Stimulated activated CD8-positive, alpha-beta memory T cell treated with anti-CD3 and anti-CD28 coated beads, Interleukin-4, amount 100 ng/mL, for 4 hours (primary cell): ENCODE measurements at places on chromosomes 6 and 20.
A peak's percentile ranks its signal among the peaks of the same experiment; 100 is the strongest.

GRCh38 chr6:30810813-30811339, 66.5 kb upstream of the IER3 start:
- peak; percentile 76 for DNase-seq

- DNase-seq = no peak
These were observed 279.9 kb downstream of the SLC35F1 start for GRCh38 chr6:118186672-118187567.

GRCh38 chr6:169984181-169985120, 233.0 kb downstream of the ERMARD start:
- DNase-seq = no peak

DNA sequence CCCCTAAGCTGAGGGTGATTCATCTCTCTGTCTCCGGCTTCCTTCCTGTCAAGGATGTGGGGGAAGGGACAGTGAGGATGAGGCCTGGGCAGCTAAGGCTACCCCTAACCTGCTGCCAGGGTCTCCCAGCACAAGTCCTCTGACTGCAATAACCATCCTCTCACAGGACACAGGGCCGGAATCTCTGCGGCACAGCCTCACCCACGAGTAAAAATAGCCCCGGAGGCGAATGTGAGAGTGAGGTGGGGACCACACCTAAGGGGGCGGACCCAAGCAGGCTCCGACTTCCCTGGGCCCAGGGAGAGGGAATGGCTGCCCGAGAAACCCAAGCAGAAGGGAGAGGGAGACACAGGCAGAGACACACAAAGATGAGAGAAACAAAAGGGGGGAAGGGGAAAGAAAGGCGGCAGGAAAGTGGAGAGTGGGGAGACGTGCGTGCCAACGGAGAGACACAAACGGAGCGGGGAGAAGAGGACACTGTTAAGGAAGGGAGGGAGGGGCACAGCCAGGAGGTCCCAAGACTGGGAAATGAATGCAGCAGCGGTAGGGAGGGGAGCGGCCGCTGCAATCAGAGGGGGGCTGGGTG, 1.4 kb downstream of the CLIC1 start:
- DNase-seq = peak; percentile 36

- no peak for DNase-seq
These were observed 105.7 kb downstream of the ASXL1 start for GRCh38 chr20:32463642-32464400.

DNA sequence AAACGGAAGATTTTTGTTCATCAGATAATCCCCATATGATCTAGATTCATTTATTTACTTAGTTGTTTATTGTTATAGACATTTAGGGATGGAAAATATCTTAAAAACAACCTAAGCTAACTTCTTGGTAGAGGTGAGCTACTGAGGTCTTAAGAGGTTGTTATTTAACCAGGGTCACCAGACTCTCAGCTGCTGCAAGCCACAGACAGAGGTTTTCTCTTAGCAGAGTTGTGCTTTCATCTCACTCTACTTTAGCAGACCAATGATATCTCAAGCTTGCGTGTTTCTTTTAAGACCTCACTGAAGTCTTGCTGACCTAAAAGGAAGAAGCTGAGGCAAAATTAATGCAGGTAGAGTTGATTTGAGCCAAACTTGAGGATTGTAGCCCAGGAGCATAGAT, 43.6 kb downstream of the NCOA7 start:
- no peak for DNase-seq

DNA sequence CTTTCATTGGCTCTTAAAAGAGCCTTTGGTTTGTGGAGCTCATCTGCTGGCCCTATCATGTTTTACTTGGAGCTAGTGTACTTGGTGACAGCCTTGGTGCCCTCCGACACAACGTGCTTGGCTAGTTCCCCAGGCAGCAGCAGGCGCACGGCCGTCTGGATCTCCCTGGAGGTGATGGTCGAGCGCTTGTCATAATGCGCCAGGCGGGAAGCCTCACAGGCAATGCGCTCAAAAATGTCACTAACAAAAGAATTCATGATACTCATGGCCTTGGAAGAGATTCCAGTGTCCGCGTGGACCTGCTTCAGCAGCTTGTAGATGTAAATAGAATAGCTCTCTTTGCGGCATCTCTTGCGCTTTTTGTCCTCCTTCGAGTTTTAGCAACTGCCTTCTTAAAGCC, 22.8 kb upstream of the SLC17A4 start:
- no peak for DNase-seq

DNA sequence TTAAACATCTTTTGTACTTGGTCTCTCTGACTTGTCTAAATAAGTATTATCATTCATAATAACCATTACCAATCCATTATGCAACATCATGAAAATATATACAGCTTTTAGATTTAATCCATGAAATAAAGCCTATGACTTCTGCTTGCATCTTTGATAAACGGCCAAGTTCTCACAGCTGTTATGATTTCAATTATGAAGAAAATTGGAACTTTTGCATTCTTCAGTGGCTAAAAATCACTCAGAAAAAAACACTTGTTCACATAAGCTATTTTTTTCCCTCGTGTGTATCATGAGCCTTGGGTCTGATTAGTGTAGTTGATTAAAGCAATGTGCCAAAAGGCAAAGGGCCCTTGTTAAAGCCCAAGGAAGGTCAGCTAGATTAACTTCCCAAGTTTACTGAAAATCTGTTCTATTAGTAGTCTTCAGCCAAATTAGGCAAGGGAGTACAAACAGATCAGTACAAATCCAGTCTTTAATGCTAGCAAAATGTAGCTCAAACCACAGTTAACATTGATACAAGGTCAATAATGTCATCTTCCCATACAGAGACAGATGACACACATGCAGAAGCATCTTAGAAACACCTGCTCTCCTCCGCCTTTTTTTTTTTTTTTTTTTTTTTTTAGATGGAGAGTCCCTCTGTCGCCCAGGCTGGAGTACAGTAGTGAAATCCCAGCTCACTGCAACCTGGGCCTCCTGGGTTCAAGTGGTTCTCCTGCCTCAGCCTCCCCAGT, 69.9 kb downstream of the SGK1 start:
- no peak for DNase-seq

- no peak for DNase-seq
These were observed 948 bp upstream of the DNAJC5 start for GRCh38 chr20:63893999-63894357.

GRCh38 chr6:95546148-95546547, 31.2 kb upstream of the MANEA start:
- no peak for DNase-seq

DNA sequence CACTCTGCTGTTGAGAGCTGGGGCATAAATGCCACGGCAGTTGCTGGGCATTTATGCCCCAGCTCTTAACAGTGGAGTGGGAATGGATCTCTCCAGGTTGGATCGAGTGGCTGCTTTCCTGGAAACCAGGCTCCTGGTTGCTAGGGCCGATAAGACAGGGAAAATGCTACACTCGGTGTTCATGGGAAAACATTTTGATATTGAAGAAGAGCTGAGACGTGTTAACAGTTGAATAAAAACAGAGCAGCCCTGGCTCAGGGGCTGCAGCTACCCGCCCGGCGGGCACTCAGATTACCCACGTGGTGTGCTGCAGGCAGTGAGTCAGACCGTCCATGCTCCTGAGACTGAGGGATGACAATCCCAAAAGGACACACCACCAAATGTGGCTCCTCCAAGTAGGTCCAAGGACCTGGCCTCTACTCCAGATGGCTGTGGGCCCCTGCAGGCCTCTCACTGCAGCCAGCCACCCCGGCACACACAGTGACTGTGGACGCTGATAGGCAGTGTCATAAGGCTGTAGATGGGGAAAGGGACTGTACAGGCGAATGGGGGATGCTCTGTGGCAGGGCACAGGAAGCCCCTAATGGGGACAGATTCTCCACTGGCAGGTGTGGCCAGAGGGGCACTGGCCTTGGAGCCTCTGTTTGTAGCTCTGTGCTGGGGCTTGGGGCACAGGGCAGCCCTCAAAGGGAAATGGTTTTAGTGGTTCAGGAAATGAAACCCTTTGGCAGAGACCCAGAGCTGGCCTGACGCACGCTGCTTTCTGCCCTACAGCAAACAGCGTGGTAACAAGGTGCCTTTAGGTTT, 237.8 kb downstream of the LY86 start:
- no peak for DNase-seq

DNA sequence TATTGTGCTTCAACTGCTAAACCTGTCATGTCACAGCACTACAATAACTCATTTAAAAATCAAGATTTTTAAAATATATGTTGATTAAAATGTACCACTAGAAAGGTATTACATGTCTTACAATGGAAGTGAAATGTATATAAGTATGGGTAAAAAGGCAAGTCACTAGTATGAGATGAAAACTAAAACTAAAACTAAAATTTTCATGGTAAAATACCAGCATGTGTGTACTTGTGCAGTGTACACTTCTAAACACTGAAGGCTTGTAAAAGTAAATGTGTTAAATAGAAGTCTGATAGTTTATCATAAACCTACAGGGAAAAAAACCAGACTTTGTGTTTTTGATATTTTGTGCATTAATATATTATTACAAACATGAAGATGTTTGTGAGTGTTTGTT, 13.7 kb upstream of the TMEM244 start:
- no peak for DNase-seq

GRCh38 chr20:11952639-11953038, 34.9 kb downstream of the BTBD3 start:
- no peak for DNase-seq

GRCh38 chr20:13913131-13913530, 77.3 kb downstream of the SEL1L2 start:
- no peak for DNase-seq

DNA sequence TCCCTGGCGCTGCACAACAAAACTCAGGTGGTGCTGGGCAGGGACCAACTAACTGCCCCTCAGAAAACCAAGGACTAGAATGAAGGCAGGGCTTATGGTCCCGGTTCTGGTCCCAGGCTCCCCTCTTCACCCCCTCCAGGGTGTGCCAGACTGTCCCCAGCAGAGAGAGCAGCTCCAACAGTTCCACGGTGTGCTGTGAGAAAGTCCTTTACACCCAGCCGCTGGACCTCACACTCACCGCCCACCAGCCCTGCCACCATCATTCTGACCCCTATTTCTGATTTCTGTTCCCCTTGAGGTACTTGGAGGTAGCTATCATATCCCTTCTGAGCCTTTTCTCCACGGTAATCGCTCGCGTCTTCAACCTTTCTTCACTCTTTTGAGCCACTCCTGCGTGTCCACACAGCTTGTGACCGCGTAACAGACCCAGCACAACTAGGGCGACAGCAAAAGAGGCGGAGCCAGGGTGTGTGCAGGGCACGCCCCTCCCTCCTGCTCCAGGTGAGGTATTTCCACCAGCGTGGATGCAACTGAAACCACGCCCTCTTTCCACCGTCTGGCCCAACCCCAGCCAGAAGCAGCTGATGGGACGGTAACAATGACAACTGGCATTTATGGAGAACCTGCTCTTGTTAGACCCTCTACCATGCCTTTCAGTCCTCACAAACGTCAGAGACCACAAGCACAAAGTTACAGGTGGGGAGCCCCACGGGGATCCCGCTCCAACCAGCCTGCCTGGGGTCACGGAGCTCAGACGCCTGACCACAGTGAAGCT, 2.3 kb downstream of the PXDC1 start:
- DNase-seq = no peak

DNA sequence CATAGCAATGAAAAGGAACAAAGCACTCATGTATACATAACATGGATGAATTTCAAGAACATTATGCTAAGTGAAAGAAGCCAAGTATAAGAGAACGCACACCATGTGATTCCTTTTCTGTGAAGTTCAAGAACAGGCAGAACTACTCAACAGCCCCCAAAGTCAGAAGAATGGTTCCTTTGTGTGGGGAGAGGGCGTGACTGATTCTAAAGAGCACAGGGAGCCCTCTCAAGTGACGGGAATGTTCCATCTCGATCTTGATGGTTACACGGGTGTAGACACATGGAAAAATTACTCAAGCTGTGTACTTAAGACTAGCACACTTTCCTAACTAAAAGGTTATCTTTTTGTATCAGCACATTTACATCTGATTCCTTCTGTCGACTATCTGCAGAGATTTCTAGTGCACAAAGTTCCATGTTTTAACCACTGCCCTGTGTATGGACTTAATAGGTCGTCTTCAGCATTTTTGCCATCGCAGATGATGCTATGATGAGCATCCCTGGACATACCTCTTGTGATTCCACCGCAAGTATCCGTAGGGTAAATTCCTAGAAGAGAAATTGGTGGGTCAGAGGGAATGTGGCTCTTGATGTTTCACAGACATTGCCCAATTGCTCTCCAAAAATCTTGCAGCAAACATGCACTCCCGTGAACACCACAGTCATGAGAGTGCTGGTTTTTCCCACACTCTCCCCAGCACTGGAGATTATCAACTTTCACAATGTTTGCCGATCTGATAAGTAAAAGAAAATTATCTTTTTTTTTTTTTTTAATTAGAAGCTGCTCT, 279.3 kb downstream of the BMP7 start:
- DNase-seq = no peak

- no peak for DNase-seq
These were observed 29.7 kb upstream of the GNRH2 start for GRCh38 chr20:3013771-3014170.

- no peak for DNase-seq
These were observed 70.2 kb downstream of the GPR6 start for GRCh38 chr6:110048221-110048875.

DNA sequence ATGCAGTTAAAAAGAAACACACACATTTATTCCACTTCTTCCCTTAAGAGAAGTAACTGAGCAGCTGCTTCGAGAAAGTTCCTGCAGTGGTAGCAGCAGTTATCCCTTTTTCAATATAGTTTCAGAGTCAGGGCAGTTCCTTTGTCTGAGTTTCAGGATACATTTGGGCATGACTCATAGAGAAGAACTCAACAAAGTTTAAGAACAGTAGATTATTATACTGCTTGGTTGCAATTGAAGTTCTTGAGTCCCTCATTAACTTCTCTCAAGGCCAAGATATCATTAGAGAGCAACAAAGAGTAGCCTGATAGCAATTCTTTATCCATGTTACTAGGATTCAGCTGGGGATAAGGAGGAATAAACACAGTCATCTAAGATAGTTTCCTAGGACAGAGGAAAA, 54.4 kb downstream of the TPD52L1 start:
- DNase-seq = no peak

GRCh38 chr6:44663860-44664634, 276.5 kb downstream of the CDC5L start:
- no peak for DNase-seq

DNA sequence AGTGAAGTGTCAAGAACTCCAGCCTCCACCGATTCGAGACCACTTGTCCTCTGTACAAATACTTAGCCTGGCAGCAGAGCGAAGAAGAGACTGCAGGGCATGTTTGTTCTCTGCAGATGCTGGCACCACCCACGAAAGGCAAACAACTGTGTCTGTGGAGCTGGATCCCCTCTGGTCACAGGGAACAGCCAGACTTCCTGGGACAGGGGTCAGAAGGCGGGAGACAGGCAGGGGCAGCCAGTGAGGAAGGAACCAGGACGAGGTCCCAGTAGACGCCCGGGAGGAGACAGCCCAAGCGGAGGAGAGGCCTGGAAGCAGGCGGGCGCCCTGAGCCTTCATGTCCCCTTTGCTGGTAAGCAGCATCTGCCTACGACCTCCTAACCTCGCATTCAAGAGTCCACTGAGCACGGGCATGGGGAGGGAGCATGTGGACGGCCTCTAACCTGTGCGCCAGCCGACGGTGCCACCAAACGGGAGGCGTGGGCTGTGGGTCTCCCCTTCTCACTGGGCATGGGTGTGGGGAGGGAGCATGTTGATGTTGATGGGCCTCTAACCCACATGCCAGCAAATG, 265.5 kb downstream of the DLL1 start:
- DNase-seq = no peak

- DNase-seq = no peak
These were observed 46.2 kb downstream of the EDN1 start for GRCh38 chr6:12336121-12336971.
